ENCODE measurements at places on chromosomes 13 and 19.

GRCh38 chr19:45451131-45451849 lies 16.5 kb upstream of the FOSB start:
- peak; percentile 92 for DNase-seq

GRCh38 chr13:42014119-42014518 lies 34.3 kb upstream of the DGKH start:
- DNase-seq: no peak

DNA sequence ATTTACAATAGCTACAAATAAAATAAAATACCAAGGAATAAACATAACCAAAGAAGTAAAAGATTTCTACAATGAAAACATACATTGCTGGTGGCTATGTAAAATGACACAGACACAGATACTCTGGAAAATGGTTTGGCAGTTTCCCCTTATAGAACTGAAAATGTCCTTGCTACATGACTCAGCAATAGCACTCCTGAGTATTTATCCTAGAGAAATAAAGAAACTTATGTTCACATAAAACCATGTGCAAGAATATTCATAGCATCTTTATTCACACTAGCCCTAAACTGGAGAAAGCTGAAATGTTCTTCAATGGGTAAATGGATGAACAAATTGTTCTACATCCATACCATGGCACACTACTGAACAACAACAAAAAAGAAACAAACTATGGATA lies 100.2 kb upstream of the RFC3 start:
- DNase-seq: no peak

- no peak for DNase-seq
Measured at GRCh38 chr13:94710881-94711560, 1.3 kb downstream of the SOX21 start.

DNA sequence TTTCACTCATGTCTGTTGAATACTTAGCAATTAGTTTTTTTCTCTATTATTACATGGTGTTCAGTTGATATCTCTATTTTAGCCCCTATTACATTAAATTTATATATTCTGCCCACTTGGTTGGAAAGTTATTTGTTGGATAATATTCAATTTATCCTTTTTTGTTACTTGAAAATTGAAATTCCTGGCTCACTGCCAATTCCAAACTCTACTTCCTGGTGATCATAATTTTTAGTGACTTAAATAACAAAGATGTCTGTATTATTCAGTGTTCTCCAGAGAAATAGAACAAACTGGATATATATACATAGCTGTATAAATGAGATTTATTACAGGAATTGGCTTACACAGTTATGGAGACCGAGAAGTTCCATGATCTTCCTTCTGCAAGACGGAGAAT lies 93.6 kb downstream of the GPC5 start:
- DNase-seq: no peak

DNA sequence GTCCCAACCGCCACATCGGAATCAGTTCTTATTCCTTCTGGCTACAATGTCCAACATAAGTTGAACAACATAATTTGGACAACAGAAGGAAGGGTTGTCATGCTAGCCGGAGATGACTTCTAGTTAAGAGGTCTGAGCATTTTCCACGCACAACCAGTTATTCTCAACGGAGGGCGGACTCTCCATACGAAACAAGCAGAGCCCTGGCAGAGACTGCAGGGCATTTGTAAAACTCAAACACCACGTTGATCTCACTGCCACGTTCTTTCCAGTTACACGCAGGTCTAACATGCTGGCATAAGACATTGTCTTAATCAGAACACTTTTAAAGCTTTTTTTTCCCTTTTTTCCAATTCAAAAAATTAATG lies 38.3 kb upstream of the DCUN1D2 start:
- DNase-seq: no peak

DNA sequence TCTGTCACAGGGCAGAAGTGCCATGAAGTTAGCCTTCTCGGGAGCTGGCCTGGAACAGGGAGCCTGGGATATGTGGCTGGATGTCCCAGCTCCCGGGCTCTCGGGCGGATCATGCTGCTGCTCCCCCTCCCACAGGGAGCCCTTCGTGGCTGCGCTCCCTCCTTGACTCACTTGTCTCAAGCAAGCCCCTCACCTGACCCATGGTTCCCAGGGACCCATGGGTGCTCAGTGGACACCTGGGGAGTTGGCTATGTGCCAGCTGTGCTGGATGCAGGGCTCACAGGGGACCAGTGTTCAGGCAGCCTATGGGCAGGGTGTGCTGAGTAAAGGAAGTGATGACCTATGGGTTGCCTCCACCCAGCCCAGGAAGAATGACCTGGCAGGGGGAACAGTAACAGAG lies 213.1 kb upstream of the SGCG start:
- no peak for DNase-seq

- DNase-seq: no peak
Measured at GRCh38 chr19:7421941-7422744, 66.7 kb downstream of the PEX11G start.

- peak; percentile 17 for DNase-seq
Measured at GRCh38 chr13:34942732-34943435, 814 bp downstream of the NBEA start.

Data from CD8-positive, alpha-beta T cell (primary cell).